Activated T-helper 2 cell treated with anti-CD3 and anti-CD28 coated beads, Interferon-gamma antibody, Interleukin-2, Interleukin-4, amounts not matched to agents 10 μg/mL and 5 μg/mL and 100 μg/mL, durations not matched to agents 14 hours and 24 hours and 36 hours (primary cell): ENCODE measurements at places on chromosomes 5 and 9.

GRCh38 chr9:80061940-80062339, 490.2 kb downstream of the TLE4 start:
- H3K27ac ChIP-seq, result no peak overlapping the region
- no peak overlapping the region for H3K4me3 ChIP-seq
- H3K36me3 ChIP-seq, result no peaks in the 10 kb centered on the region
- no peaks in the 10 kb centered on the region for H3K4me1 ChIP-seq

- no peaks in the 10 kb centered on the region for H3K36me3 ChIP-seq
- H3K27me3 ChIP-seq, result peaks cover 1% of the 10 kb centered on the region
- H3K4me1 ChIP-seq, result peaks cover 22% of the 10 kb centered on the region
- no peak for DNase-seq
Measured at GRCh38 chr9:127051881-127052595, 70.4 kb downstream of the ANGPTL2 start.

- H3K27me3 ChIP-seq, result no peaks in the 10 kb centered on the region
- H3K4me1 ChIP-seq, result peaks cover 33% of the 10 kb centered on the region
- H3K36me3 ChIP-seq, result no peaks in the 10 kb centered on the region
- no peak overlapping the region for H3K4me3 ChIP-seq
- peak overlapping the region; percentile 2 for H3K27ac ChIP-seq
Measured at GRCh38 chr9:33225319-33226147, 14.4 kb upstream of the SPINK4 start.

DNA sequence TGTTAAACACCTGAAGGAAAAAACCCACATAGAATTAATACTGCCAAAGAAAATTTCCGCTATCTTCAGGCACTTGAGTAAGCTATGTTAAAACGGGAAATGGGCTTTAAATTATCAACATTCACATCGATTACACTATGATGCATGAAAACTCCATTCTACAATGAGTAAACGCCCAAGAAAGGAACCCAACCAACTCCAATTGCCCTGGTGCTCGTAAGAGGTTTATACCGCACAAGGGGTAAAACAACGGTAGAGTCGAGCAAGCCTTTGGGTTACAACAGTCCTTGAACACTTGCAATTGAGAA, 1.0 kb downstream of the AGTPBP1 start:
- H3K4me3 ChIP-seq, result peak overlapping the region; percentile 97
- peaks cover 40% of the 10 kb centered on the region for H3K4me1 ChIP-seq
- H3K27me3 ChIP-seq, result peaks cover 6% of the 10 kb centered on the region
- no peak for DNase-seq
- H3K27ac ChIP-seq, result peak overlapping the region; percentile 97
- no peaks in the 10 kb centered on the region for H3K36me3 ChIP-seq

DNA sequence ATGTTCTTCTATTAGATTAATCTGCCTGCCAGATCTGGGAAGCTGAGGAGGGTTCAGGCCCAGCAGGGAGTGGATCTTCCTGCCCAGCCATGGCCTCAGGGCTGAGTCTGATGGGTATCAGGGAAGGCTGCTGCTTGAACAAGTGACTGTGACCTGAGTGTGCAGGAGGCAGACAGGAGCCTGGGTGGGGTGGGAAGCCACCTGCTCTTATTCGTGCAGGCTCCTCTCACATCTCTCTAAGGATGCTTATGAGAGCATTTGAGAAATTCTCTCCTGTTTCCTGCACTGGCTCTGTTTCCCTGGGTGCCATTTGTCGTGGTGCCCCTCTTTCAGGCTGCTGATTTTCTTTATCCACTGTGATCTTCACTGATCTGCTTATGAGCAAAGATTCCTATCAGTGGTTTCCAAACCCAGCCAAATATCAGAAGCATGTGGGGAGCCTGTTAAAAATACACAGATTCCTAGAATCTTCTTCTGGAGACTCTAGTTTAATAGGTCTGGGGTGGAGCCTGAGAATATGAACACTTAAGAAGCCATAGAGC, 2.1 kb downstream of the RGS3 start:
- no peaks in the 10 kb centered on the region for H3K27me3 ChIP-seq
- no peak overlapping the region for H3K27ac ChIP-seq
- peaks cover 12% of the 10 kb centered on the region for H3K4me1 ChIP-seq
- H3K4me3 ChIP-seq, result no peak overlapping the region
- H3K36me3 ChIP-seq, result peaks cover 3% of the 10 kb centered on the region

- no peaks in the 10 kb centered on the region for H3K36me3 ChIP-seq
- no peak overlapping the region for H3K4me3 ChIP-seq
- H3K27me3 ChIP-seq, result no peaks in the 10 kb centered on the region
- DNase-seq, result no peak
Measured at GRCh38 chr5:108919591-108920326, 172.1 kb downstream of the FER start.

DNA sequence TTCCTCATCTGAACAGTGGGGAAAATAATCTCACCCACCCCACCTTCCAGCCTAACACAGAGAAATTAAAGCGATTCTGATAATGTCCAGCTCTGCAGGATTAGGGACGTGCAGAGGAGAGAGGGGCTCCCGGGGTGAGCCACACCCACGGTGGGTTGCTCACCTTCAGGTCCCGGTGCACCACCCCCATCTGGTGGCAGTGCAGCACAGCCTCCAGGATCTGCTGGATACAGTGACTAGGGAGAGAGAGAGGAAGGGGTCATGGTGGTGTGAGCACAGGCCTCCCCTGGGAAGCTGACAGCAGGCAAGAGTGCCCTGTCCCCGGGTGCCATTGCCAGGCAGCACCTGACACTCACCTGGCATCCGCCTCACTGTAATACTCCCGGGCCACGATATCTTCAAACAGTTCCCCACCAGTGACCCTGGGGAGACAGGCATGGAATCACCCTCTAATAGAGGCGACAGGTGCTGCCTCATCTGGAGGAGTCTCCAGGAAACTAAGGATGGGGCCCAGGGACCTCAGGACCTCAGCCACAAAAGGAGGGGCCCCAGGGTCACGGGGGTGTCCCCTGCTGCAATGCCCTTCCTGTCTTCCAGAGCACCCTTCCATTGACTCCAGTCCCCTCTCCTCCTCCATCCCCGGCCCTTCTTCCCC, 33.0 kb downstream of the CAMK2A start:
- H3K36me3 ChIP-seq, result no peaks in the 10 kb centered on the region
- DNase-seq, result no peak
- no peaks in the 10 kb centered on the region for H3K4me1 ChIP-seq
- H3K27me3 ChIP-seq, result no peaks in the 10 kb centered on the region
- H3K4me3 ChIP-seq, result no peak overlapping the region

- no peak overlapping the region for H3K27ac ChIP-seq
- no peak for DNase-seq
- no peaks in the 10 kb centered on the region for H3K27me3 ChIP-seq
Measured at GRCh38 chr9:106577121-106577520, 285.8 kb upstream of the ZNF462 start.

DNA sequence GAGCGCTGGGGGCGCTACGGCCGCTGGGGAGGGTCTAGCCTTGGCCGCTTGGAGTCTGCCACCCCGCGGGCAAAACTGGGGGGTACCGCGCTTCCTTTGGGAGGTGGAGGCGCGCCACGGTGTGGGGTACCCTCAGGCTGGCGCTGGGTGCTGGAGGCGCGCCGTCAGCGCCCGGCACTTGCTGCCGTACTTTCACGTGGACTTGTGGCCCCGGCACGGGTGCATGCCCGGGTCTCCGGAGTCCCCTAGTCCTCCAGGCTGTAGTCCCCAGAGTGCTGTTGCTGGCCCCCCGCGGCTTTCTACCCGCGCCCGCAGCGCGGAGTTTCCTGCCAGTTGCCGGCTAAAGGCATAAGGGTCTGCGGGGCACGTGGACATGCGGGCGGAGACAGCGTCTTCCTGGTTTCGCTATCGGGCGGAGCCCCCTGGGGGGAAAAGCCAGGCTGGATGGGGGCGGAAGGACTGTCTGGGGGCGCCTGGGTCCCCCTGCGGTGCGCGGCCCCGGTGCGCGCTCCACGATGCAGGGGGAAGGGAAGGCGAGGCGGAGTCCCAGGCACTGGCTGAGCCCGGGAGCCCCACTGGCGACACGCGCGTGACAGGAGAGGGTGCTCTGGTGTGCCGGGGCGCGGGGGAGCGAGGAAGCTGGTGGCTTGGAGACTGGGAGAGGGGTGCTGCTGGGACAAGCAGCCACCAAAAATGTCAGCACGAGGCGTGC, 666 bp downstream of the PPARGC1B start:
- H3K36me3 ChIP-seq, result no peaks in the 10 kb centered on the region
- H3K4me1 ChIP-seq, result peaks cover 2% of the 10 kb centered on the region
- H3K4me3 ChIP-seq, result peak overlapping the region; percentile 82

GRCh38 chr5:122297587-122298298, 14.3 kb upstream of the SNCAIP start:
- no peaks in the 10 kb centered on the region for H3K36me3 ChIP-seq
- H3K4me1 ChIP-seq, result no peaks in the 10 kb centered on the region
- H3K4me3 ChIP-seq, result no peak overlapping the region
- no peaks in the 10 kb centered on the region for H3K27me3 ChIP-seq
- H3K27ac ChIP-seq, result no peak overlapping the region

DNA sequence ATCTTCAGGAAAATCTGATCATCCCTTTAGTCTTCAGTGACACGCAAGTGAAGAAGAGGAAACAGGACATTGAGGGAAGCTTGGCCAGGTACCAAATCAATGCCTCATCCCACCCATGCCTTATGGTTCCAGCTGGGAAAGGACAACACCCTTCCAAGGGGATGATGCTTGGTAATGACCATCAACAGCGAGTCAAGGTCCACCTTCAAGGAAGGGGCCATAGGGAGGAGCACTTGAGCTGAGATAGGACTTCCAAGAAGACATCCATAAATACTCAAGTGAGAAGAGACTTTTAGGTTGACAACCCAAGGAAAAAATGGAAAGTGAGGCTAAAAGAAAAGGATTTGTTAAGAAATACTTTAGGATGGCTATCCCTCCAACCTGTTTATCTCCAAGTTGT, 27.1 kb upstream of the GAS1 start:
- DNase-seq, result no peak
- peaks cover 8% of the 10 kb centered on the region for H3K27me3 ChIP-seq
- H3K27ac ChIP-seq, result no peak overlapping the region
- no peaks in the 10 kb centered on the region for H3K36me3 ChIP-seq
- no peaks in the 10 kb centered on the region for H3K4me1 ChIP-seq

GRCh38 chr9:4298255-4299004, 1.4 kb downstream of the GLIS3 start:
- no peaks in the 10 kb centered on the region for H3K36me3 ChIP-seq
- peaks cover 57% of the 10 kb centered on the region for H3K27me3 ChIP-seq
- no peak for DNase-seq
- H3K27ac ChIP-seq, result peak overlapping the region; percentile 92
- H3K4me3 ChIP-seq, result peak overlapping the region; percentile 96
- peaks cover 58% of the 10 kb centered on the region for H3K4me1 ChIP-seq

DNA sequence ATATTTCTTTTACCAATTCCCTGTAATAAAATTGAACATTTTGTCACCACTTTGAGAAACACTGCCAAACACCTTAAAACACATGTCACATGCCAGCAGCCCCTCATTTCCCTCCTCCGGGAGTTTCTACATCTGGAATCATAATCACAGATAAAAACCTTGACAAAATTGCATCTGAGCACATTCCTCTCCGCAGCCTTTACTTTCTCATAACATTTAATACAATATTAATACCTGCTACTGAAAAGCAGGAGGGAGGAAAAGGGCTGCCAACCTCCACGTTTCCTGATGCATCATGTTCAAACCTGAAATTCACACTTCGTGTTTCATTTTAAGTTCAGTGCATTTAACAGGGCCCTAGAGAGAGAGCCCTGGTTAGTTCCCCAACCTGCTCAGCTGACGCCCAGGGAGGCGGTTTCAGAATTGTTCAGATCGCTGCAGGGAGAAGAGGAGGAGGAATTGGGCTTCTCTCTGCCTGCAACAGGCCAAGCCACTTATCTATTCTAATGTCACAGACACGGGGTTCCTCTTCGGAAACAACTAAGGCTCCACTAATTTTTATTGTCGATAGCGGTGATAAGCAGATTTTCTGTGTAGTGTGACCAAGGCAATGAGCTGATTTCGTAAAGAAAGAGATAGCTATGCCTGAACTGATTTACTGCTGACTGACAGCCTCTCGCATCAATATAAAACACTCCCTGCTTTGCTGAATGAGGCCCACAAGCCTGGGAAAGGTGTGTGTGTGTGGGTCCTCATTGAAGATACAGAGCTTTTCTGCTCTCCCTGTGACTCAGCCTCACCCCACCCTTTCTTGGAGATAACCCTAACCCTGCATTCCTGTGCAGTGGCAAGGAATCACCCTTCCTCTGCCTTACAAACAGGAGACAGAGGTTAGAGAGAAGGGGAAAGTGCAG, 4.9 kb upstream of the LHX2 start:
- DNase-seq, result no peak
- H3K4me3 ChIP-seq, result no peak overlapping the region
- no peaks in the 10 kb centered on the region for H3K4me1 ChIP-seq
- peaks cover 3% of the 10 kb centered on the region for H3K36me3 ChIP-seq

GRCh38 chr5:143066556-143067281, 296.5 kb downstream of the ARHGAP26 start:
- H3K4me3 ChIP-seq, result no peak overlapping the region
- peak overlapping the region; percentile 90 for H3K27ac ChIP-seq
- H3K36me3 ChIP-seq, result peaks cover 66% of the 10 kb centered on the region
